ENCODE measurements at places on chromosomes 13 and 19.

GRCh38 chr13:83498481-83499190, 383.6 kb downstream of the SLITRK1 start:
- no peak for DNase-seq

GRCh38 chr13:114282041-114282670, 755 bp downstream of the UPF3A start:
- DNase-seq, result peak; percentile 55

DNA sequence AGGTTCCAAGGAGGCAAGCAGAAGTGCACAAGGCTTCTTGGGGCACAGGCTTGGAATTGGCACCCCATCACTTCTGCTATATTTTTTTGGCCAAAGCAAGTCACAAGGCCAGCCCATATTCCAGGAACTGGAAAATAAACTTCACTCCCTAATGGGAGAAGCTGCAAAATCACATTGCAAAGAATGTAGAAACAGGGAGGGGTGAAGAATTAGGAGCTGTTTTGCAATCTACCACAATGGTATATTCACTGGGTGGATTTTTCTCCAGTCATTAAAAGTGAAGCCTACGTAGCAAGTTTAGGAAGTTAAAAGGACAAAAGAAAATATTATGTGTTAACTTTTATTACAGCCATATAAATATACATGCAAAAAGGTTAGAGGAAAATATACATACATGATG, 464.8 kb downstream of the COG6 start:
- no peak for DNase-seq

DNA sequence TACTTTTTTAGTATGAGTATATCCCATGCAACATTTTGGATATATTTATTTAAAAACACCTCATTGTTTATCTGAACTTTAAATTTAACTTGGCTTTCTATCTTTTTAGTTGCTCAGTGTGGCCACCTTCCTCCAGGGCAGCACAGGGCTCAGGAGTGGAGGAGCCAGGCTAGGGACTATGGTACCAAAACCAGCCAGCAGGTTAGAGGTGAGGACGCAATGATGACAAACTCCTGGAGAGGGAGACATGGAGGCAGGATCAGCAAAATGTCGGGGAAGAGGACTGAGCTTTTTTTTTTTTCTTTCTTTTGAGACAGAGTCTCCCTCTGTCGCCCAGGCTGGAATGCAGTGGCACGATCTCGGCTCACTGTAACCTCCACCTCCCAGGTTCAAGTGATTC, 29.6 kb upstream of the CALM3 start:
- DNase-seq, result no peak

DNA sequence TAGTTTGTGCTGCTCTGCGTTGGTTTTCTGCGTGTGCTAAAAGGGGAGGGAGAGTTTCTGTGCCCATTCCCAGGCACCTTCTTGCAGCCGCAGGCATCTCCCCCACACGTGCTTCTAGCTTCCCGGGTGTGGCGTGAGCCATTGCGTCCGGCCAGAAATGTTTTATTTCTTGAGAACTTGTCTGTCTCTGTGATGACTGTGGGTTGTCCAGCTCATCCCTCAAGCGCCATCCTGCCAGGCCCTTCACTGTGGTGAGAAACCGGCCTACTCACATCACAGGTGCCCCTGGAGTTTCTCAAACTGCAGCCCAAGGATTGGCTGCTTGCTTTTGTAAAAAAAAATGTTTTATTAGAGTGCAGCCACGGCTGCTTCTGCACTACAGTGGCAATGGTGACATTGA, 24.2 kb downstream of the EPN1 start:
- DNase-seq, result no peak

GRCh38 chr13:112759053-112759452, 69.2 kb downstream of the ATP11A start:
- no peak for DNase-seq

GRCh38 chr13:28558567-28558966, 63.6 kb upstream of the FLT1 start:
- no peak for DNase-seq

GRCh38 chr19:12784871-12785430, 6.3 kb upstream of the JUNB start:
- DNase-seq, result no peak

DNA sequence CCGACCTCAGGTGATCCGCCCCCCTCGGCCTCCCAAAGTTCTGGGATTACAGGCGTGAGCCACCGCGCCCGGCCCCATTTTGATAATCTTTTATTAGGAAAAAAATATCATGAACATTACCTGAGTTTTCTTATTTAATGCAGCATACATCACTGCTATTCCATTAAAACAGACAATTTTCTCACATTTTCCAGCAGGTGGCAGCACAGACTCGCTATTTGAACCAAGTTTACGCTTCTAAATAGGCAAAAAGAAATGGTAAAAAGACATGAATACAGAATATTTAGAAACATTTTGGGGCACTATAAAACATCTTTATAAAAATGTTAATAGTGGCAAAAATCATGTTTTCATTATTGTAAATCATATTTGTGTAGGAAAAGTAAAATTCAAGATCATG, 903.1 kb downstream of the SLITRK6 start:
- DNase-seq, result no peak

DNA sequence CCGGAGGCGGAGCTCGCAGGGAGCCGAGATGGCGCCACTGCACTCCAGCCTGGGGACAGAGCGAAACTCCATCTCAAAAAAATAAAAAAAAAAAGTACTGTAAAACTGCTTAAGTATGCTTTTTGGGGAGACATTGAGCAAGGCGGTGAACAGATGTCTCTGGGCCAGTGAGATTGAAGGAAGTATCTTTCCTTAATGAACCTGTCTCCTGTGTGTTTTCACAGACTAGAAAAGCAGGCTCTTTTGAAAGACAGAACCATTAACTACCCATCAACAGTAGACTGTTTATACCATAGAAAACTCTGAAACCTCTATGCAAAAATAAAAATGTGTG, 1.5 kb upstream of the ECH1 start:
- DNase-seq, result no peak

GRCh38 chr13:82165396-82166174, 1716.7 kb downstream of the SLITRK1 start:
- no peak for DNase-seq

GRCh38 chr13:49240017-49240416, 7.7 kb upstream of the CDADC1 start:
- no peak for DNase-seq

- DNase-seq, result no peak
These were observed 658 bp downstream of the SIN3B start for GRCh38 chr19:16829822-16830289.

DNA sequence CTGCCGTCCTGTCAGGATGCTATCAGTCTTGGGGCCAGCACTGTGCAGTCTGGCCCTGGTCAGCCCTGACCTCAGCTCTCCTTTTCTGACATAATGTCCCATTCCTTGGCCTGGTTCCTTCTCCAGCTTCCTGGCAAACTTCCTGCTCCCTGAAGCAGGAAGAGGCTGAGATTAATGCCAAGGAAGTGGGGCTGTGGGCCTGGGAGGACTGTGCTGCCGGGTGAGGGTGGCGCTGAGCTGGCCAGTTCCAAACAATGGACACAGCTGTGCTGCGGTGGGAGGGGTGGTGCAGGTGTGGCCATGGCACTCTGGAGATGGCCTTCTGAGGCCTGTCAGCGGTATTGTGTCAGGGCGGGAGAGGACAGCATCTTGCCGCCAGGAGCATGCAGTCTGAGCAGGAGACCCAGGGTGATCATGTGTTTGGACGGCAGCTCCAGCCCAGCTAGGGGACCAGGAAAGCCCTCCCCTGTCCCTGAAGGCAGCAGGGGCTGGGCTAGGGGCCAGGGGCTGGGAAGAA, 30.9 kb downstream of the TUBA3C start:
- DNase-seq, result no peak

- DNase-seq, result no peak
These were observed 130.4 kb upstream of the MIR17HG start for GRCh38 chr13:91216928-91217700.

DNA sequence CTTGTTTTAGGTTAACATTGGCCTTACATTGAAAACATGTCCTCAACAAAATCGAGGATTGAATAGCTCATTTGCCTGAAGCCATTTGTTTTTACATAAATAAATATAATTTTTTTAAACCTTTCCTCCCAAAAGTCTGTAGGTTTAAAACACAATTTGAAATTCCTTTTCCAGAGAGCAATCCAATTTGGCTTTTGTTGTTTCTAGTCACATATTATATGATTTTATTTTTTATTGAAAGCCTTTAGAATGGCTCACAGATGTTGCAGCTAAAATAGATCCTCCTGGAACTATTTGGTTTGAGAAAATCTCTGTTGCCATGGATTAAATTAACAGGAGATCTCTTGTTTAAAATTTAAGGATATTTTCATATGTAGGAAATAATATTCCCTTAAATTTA, 512.6 kb downstream of the KLF5 start:
- DNase-seq, result no peak

DNA sequence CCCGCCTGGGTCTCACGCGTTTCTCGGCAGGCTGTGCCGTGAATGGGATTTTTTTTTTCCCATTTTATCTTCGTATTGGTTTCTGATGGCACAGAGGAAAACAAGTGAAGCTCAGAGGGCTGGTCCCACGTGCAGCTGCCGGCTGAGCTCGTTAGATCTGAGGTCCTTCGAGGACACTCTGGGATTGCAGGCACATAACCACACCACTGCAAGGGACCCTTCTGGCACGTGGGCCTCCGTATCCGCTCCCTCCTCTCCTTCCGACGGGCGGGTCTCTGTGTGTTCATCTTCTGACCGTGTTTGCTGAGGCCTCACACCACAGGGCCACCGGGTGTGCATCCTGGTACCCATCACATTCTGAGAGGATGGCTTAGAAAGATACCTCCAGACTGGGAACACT, 16.6 kb downstream of the CFD start:
- no peak for DNase-seq

- no peak for DNase-seq
These were observed 19.5 kb downstream of the CHST8 start for GRCh38 chr19:33641261-33641660.

- no peak for DNase-seq
These were observed 592 bp upstream of the TRIP10 start for GRCh38 chr19:6738787-6739389.

GRCh38 chr13:80011448-80012212, 329.3 kb downstream of the SPRY2 start:
- DNase-seq, result no peak

DNA sequence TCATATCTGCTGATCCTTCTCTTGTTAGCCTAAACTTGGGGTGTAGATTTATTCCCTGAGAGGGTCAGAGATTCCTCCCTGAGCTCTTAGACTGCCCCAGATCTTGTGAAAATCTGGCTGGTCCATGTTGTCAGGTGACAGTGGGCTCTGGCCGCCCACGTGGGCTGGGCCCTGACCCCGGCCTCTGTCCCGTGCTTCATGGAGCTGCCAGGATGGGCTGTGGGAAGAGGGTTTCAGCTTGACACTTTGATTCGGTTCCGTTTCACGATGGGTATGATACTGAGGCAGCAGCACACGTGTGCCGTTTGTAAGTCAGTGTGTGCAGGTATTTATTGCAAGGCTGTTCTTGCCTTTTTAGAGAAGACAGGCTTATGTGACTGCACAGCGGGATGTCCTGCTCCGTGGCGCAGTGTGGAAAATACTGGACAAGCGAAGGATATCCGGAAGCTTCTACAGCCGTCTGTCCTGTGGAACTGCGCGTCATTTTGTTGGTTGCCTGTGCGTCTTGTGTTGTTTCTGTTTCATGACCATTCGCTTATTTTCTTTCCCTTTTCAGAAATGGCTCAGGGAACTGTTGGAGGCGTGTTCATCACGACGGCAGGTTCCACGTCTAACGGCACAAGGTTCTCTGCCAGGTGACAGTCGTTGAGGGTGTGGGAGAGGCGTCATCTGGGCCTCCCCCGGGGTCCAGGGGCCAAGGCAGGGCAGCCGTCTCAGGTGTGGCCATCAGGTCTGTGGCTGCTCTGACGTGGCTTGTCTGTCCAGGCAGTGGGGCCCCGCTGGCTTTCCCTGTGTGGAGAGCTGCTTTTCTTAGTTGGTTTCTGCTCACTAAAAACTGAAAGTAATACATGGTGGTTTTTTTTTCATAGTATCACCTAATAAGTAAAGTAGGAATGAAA, 20.5 kb downstream of the ATP4B start:
- no peak for DNase-seq

DNA sequence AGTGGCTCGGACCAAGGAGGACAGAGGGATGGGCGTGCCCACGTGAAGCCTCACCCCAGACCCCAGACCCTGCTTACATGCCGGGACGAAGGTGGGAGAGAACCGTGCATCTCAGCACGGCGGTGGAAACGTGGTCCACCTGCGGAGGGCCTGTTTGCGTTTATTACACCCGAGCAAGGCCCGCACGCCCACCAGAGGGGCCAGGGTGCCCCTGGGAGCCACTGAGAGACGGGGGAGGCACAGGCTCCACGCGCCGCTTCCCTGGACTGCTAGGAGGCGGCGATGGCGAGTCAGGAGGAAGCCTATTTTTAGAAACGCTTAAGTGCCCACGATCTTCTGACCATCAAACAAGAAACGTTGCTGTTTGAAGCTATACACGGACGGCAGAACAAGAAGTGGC, 80.7 kb downstream of the ATP11A start:
- DNase-seq, result no peak

DNA sequence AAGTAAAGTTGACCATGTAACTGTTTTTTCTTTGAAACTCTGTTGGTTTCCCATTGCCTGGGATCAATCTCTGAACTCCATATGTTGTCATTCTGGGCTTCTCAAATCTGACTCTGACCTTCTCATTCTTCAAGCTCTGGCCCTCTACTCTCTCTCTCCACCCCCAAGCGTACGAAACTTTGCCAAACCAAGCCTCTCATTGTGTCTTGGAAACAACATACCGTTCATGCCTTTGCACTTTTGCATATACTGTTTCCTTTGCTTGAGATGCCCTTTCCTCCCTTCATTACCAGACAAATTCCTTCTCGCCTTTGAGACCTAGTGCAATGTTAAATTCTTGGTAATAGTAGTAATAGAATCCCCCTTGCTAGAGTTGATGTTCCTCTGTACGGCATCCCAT, 113.7 kb downstream of the OLFM4 start:
- DNase-seq, result no peak

GRCh38 chr13:111900390-111901131, 166.4 kb upstream of the SOX1 start:
- no peak for DNase-seq

GRCh38 chr13:23466144-23467002, 32.9 kb upstream of the SACS start:
- DNase-seq, result peak; percentile 38

GRCh38 chr13:109646423-109646822, 140.0 kb downstream of the IRS2 start:
- DNase-seq, result no peak

Data from stimulated activated CD4-positive, alpha-beta T cell treated with anti-CD3 and anti-CD28 coated beads, Interleukin-1b, Interleukin-23, amount 100 ng/mL, for 4 hours (primary cell).